T-helper 1 cell (primary cell): ENCODE measurements at places on chromosomes 4 and X.

GRCh38 chrX:12496343-12496742, 294.9 kb upstream of the PRPS2 start:
- DNase-seq, result no peak

GRCh38 chrX:53374222-53374820, 48.1 kb downstream of the SMC1A start:
- DNase-seq, result no peak

- no peak for DNase-seq
These were observed 21.4 kb downstream of the HMX1 start for GRCh38 chr4:8850074-8850829.

- DNase-seq, result no peak
These were observed 169.2 kb upstream of the AMOT start for GRCh38 chrX:113009837-113010236.

GRCh38 chrX:23783589-23784469, 856 bp downstream of the SAT1 start:
- DNase-seq, result no peak

- no peak for DNase-seq
These were observed 305.4 kb downstream of the ARAP2 start for GRCh38 chr4:35938936-35939335.

DNA sequence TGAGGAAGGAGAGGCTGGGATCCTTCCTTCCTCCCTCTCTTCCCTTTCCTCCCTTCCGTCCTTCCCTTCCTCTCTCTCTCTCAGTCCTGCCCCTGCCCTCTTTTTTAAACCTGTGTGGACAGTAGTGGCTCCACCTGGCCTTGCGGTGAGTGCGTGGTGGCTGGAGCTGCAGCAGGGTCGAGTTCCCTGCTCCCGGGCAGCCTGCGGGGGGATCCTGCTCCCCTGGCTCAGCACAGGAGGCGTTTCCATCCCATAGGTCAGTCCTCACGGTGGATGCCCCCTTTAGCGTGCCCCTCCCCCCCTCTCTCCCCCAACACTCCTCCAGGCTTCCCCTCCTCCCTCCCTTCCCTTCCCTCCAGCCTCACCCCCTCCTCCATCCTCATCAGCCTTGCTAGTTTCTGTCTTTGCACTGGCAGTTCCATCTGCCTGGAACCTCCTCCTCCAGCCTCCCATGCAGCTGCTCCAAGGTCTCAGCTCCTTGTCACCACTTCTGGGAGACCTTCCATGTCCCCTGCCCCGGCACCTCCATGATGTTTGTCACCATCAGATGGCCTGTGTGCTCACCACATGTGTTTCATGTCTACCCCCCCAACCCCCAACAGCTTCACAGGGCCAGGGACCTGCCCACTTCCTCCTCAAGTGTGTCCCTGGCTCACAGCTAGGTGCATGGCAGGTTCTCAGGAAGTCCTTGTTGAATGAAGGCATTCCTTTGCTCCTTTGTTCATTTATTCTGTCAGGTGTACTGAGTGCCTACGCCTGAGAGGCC, 68.4 kb downstream of the PSAPL1 start:
- no peak for DNase-seq

- DNase-seq, result no peak
These were observed 159.1 kb downstream of the SHROOM3 start for GRCh38 chr4:76594173-76594572.

DNA sequence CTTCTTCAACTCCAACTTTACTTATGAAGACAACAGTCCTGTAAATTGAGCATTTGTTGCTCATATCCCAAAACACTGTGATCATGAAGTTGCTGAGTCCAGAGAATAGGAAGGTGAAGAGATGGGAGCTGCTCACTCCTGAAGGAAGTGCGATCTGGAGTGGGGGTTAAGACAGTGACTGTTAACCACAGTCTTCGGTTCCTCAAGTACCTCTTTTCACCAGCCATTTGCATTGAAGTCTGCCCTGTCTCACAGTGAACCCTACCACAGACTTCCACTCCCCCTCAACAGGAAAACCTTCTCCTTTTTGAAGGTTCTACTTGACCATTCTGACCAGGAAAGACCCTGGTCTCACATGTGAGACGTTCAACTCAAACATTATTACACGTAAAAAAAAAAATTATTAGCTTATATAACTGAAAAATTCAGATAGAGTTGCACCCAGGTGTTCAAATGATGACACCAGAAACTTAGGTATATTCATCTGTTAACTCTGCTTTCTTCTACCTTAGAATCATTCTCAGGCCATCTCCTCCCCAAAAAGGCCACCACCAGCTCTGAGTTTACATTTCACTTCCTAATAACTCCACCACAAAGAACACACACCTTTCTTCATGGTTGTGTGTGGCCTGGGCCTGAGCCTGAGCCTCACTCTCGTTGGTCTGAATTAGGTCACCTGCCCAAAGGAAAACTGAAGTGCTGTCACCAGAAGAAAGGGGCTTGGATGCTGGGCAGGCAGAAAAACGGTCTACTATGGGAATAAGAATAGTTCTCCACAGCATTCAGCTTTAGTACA, 199.2 kb downstream of the DCTD start:
- no peak for DNase-seq

DNA sequence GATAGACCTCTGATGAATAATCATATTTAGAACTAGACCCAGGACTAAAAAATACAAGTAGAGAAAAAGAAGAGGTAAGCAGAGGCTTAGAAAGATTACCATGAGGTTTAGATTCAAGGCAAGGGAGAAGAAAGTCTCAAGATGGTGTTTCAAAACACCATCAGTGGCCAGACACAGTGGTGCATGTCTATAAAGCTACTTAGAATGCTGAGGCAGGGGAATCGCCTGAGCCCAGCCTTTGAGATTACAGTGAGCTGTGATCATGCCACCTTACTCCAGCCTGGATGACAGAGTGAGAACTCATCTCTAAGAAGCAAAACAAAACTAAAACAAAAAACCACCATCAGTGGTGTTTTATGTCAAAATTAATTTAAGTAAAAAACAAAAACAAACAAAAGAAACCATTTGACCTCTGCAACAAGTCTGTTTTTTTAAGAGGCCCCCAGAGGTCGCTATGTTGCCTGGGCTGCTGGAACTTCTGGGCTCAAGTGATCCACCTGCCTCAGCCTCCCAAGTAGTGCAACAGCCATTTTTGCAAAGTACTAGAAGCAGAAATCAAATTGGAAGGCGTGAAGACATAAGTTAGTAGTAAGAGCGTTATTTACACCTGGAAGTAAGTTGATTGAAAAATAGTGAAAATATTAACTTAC, 784.3 kb downstream of the ADGRL3 start:
- DNase-seq, result no peak

DNA sequence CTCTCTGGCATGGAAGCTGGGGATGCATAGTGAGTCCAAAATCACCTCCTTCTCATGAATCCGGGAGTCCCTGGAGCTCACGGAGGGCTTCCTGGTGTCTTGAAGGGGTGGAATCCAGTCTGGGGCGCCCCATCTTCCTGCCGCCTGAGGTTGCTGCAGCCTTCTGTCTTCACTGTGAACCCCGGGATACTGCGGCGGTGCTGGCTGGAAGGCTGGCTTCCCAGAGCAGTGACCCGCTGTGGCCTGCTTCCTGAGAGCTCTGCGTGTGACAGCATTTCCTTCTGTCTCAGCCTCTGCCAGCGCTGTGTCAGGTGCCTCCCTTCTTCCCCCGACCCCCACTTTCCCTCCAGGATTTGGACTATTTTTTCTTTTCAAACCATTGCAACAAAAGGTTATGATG, 98.8 kb upstream of the STOX2 start:
- no peak for DNase-seq

- no peak for DNase-seq
These were observed 571.3 kb downstream of the PACRGL start for GRCh38 chr4:21271439-21272052.

- no peak for DNase-seq
These were observed 118.5 kb upstream of the ANK2 start for GRCh38 chr4:112931001-112931400.
